ENCODE measurements at places on chromosomes 12 and 14.
A peak's percentile ranks its signal among the peaks of the same experiment; 100 is the strongest.

- no peak for DNase-seq
These were observed 101.9 kb downstream of the RIN3 start for GRCh38 chr14:92615451-92615850.

- DNase-seq = peak; percentile 54
These were observed 8.0 kb downstream of the GLIPR1 start for GRCh38 chr12:75488553-75488952.

- DNase-seq = no peak
These were observed 4.7 kb downstream of the CCDC88C start for GRCh38 chr14:91412939-91413338.

DNA sequence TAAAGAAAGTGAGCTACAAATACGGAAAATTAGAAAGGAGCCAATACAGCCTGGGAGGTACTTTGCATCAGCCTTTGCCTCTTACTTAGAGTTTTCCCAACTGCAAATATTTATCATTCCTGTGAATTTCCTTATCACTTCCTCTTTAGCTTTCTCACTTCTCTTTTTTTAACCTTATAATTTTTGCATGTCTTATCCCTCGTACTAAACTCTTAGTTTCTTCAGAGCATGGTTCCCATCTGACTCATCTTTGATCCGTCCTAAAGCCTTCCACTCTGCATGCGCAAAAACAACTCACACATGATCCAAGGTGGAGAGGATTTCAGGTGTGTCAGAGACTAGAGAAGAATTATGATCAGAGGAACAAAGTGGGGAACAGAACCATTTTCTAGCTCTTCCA, 9.6 kb upstream of the SNAPC1 start:
- no peak for DNase-seq

- DNase-seq = no peak
These were observed 94.3 kb downstream of the LRRC74A start for GRCh38 chr14:76920331-76921087.

DNA sequence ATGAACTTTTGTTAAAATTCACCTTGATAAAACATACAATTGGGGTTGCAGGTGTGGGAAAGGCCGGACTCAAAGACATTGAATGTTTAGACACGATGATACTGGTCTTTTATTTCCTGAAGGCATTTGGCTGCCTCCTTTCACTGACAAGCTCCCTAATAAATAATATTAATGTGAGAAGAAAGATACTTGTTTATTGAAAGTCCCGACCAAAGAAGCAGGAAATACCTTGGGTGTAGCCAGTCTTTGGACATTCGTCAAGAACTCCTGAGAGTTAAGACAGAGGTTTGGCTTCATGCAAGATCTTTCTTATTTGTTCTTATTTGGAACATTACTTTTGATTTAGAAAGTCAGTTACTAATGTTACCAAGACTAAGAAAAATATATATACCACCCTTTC, 1133.8 kb upstream of the SEL1L start:
- DNase-seq = no peak

GRCh38 chr14:48937541-48938195, 648.5 kb downstream of the RPS29 start:
- DNase-seq = no peak

- DNase-seq = peak; percentile 32
These were observed 598 bp downstream of the KDM2B start for GRCh38 chr12:121579981-121580868.

- no peak for DNase-seq
These were observed 578 bp downstream of the PPP1R13B start for GRCh38 chr14:103846543-103847450.

DNA sequence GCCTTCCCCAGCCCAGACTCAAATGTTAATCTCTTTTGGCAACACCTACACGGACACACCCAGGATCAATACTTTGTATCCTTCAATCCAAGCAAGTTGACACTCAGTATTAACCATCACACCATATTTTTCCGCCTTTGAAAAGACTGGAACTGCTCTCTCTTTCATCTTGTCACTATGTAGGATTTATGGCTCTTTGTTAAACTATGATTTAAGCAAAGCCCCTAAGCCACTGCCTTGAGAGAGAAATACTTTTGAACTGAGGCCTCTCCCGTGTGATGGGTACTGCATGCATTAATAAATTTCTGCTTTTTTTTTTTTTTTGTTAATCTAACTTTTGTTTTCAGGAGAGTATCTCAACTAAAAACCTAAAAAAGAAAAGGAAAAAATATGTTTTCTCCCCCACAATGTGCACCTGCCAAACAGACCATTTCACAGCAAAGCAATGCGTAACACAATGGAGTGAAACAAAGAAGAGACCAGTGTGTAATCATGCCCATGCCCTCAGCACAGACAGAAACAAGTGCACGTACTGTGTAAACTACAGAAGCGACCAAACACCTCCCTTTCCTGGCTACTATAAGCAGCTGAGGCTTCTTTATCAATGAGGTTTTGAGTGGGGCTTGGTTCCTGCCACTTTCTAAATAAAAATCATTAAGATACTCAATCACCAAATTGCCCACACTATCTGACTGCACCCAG, 28.3 kb upstream of the ETFBKMT start:
- DNase-seq = no peak

DNA sequence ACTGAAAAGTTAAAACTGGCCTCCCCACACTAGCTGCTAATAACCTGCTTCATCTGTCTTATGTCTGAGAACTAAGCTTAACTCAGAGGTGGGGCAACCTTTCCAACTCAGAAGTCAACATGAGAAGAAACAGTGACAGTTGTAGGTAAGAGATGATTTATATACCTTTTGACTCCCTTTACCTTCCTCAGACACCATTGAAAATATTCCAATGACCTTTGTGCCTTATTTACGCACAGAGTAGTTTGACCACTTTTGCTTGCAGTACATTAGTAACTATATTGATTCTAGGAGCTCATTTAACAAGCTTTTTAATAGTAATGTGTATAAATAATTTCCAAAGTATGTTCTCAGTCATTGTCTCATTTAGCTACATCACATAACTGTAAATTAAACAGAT, 77.6 kb downstream of the ALX1 start:
- no peak for DNase-seq

GRCh38 chr14:24182110-24182882, 6.3 kb downstream of the IPO4 start:
- DNase-seq = no peak

- peak; percentile 50 for DNase-seq
These were observed 5.7 kb downstream of the CACNA2D4 start for GRCh38 chr12:1912580-1913376.

DNA sequence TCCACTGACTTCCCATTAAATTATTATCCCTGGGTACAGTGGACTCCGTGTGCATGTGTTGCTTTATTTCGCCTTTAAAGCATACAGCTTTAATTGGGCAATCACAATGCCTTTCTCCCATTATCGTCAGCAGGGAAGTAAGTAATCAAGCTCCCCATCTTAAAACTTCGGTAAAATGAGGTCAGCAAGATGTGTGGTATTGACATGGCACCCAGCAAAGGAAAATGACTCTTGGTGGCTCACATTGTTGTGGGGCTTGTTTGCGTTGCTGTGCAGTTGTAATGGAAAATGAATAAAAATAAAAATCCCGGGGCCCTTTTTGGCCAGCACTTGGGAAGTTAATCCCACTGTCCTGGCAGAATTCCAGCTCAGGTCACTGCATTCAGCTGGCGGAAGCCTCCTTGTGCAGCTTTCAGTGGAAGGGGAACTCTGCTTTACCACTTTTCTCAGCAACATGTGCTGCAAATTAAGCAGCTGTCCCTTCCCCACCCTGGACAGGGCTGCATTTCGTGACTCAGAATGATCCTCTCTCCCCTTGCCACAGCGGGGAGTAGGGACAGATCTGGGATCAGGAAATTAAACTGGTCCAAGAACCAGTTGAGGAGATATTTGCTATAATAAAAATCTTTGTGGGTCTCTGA, 13.9 kb upstream of the ATP2A2 start:
- peak; percentile 77 for DNase-seq

GRCh38 chr14:54857830-54858269, 44.8 kb downstream of the GCH1 start:
- no peak for DNase-seq

- DNase-seq = no peak
These were observed 30.1 kb upstream of the ABCC9 start for GRCh38 chr12:21971344-21971743.

- DNase-seq = no peak
These were observed 37.7 kb downstream of the TAOK3 start for GRCh38 chr12:118334939-118335567.

DNA sequence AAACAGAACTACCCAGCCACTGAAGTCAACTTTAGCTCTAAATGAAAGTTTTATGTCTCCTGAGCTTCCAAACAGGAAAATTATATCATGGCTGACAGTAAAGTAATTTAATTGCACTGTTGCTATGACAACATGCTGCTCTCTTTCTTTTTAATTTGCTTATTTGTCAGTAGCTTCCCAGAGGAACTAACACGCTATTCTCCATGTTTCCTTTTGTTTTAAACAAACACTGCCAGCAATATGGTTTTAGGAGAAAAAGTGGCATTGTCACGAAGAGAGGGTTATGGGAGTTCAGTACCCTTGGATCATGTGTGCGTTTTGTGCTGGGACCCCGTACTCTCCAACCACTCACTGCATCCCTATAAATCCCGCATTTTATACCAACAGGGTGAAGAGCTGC, 1.9 kb downstream of the FOXN3 start:
- DNase-seq = peak; percentile 40

DNA sequence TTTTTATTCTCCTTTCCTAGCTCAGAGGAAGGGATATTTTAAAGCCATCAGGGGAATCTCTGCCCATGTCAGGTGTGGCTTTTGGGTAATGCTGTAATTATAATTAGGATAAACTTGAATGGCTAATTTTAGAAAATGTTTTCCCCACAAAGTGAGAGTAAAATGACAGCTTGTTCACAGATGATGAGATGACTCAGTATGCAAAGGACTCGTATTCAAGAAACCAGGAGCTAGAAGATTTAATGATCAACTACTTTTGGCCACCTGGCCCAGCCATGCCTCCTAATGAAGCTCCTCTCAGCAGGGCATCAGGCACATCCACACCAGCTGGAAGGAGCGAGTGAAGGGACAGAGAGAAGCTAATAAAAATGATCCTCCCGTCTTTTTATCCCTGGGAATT, 29.0 kb upstream of the PLEKHG7 start:
- no peak for DNase-seq

GRCh38 chr14:67141146-67141900, 47.9 kb upstream of the GARIN2 start:
- DNase-seq = no peak

DNA sequence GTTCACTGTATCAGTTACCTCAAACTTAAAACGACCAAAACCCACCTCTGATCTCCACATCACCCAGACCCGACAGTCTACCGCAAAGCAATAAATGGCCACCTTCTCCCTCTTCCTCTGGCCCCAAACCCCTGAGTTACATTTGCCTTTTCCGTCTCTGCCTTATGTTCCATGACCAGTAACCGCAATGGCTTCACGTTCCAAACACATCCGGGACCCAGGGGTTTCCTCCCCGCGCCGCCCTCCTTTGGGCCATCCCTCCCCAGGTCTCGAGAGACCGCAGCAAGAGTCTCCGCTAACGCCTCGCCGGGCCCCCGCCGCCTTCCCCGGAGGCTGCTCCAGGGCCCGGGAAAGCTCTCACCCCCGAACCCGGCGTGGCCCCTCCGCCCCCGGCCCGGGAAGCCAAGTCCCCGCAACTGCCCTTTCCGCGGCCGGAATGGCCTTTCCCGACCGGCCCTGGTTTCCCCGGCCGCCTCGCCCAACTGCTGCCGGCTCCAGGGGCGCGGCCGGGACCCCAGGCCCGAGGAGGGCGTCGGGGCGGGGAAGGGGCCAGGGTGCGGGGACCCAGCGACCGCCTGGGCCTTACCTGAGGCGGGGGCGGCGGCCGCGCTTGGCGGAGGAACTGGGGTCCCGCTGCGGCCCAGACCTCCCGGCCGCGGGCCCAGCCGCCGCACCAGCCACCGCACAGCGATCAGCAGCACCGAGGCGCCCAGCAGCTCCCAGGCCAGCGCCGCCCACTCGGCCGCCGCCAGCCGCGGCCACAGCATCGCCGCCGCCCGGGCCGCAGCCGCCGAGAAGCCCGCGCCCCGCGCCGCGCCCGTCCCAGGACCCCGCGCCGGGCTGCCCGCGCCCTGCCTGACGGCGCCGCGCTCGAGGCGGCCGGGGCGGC, at the start of gene ANKLE2:
Gene ANKLE2 (minus strand): TSS at position 801 of the 889 bp plus-strand sequence. CDS start 34 bp downstream, at position 767.
- DNase-seq = peak; percentile 67

- DNase-seq = no peak
These were observed 87.8 kb upstream of the DYNC1H1 start for GRCh38 chr14:101876555-101876938.

GRCh38 chr14:90788031-90788430, 28.2 kb downstream of the TTC7B start:
- no peak for DNase-seq

DNA sequence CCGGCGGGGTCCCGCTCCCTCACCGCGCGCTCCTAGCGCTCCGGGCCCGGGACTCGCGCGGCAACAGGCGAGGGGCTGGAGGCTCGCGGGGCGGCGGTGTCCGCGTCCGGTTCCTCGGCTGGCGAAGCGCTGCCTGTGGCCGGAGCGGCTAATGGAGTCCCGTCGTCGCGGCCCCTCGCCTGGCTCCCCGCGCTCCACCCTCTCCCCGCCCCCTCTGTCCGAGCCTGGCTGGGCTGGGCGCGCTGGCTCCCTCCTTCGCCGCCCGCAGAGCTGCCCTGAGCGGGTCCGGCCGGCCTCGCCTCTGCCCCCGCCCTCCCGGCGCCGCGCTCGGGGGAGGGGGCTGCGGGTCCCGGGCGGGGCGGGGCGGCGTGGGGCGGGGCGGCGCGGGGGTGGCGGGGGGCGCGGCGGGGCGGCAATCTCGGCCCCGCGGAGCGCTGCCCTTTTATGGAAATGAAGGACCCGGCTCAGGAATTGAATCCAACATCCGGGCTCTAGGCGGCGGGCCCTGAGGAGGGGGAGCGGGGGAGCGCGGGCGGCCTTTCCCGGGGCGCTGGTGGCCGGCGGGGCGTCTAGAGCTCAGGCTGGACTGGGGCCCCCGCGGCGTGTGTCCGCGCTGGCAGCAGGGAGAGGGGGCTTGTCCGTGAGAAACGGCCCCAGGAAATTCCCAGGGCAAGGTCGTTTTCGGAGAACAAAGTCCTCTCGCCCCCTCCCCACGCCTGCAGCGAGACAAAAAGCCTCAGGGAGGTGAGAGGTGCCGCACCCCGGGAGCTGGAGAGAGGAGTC, at the start of gene FERMT2:
Gene FERMT2 (minus strand): TSS at position 153 of the 783 bp plus-strand sequence. CDS start 482 bp downstream, outside the sequence.
- peak; percentile 71 for DNase-seq

DNA sequence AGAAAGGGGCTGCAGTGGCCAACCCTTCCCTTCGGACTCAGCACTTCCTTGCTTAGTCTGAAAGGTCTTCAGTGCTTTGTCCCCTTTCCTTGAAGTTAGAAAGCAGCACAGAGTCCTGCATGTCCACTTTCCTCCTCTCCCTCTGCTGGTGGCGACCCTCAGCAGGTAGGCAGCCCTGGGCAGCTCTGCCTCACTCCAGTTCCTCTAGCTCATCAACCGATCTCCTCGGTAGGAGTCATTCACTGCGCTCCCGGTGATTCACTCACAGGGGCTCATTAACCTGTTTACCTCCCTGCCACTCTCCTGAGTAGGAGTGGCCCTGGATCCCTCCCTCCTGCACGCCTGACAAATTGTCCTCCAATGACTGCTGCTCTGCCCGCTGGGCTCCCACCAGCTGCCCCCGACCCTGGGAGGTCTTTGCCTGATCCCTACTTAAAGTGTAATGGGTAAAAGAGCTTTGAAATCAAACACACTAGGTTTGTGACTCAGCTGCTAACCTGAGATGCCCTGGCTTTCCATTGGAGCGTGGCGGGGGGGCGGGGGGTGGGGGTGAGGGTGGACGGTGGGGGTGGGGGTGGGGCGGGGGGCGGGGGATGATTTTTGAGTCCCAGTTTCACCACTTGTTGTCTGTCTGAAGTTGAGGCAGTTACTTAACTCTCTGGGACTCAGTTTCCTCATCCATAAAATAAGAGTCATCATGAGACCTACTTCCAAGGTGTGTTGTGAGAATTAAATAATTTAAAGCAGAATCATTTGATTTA, 4.2 kb downstream of the SCNN1A start:
- DNase-seq = peak; percentile 81

- DNase-seq = no peak
These were observed 17.0 kb downstream of the UBE3B start for GRCh38 chr12:109494348-109494881.

All from HFFc6 (cell line).